ENCODE measurements at places on chromosomes 5 and 9.

GRCh38 chr5:71576241-71576640 lies 10.9 kb upstream of the MCCC2 start:
- DNase-seq: no peak

- DNase-seq: no peak
Measured at GRCh38 chr9:19967216-19967887, 178.5 kb upstream of the SLC24A2 start.

GRCh38 chr9:97109194-97109811 lies 70.4 kb upstream of the CTSV start:
- DNase-seq: peak; percentile 26

- peak; percentile 94 for DNase-seq
Measured at GRCh38 chr5:170306381-170306831, 8.8 kb upstream of the LCP2 start.

DNA sequence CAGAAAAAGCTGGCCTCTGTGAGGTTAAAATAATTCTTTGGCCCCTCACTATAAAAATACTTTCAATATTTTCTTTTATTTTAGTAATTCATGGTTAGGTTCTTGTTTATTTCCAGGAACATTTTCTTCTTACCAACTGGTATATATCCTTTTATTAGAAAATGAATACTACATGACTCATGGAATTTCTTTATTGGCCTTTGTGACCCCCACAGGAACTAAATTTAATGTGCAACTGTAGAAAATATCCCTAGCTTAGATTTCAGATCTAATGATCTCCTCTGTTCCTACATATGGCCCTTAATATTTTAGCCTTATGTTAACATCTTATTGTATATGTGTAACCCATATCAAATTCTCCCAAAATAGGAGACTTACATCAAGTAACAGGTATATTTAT lies 429.9 kb downstream of the NR2F1-AS1 start:
- no peak for DNase-seq

- DNase-seq: no peak
Measured at GRCh38 chr5:77984587-77984986, 208.4 kb upstream of the TBCA start.
